CD4-positive, alpha-beta memory T cell (primary cell): ENCODE measurements at places on chromosomes 12 and 14.

DNA sequence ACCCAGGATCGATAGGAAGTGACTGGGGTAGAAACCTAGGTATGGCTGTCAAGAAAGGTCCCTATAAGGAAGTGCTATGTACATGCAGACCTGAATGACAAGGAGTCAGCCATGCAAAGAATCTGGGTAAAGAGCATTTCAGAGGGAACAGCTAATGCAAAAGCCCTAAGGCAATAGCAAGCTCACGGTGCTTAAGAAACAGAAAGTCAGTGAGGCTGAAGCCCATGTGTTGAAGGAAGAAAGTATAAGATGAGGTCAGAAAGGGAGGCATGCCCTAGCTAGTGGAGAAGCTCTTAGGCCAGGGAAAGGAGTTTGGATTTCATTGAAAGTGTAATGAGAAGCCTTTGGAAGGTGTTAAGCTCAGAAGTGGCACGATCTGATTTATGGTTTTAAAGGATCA, 6.0 kb upstream of the ADCY6 start:
- peaks cover 5% of the 10 kb centered on the region for H3K27me3 ChIP-seq
- no peak for DNase-seq
- H3K36me3 ChIP-seq = no peaks in the 10 kb centered on the region
- no peak overlapping the region for H3K27ac ChIP-seq
- H3K4me3 ChIP-seq = no peak overlapping the region

DNA sequence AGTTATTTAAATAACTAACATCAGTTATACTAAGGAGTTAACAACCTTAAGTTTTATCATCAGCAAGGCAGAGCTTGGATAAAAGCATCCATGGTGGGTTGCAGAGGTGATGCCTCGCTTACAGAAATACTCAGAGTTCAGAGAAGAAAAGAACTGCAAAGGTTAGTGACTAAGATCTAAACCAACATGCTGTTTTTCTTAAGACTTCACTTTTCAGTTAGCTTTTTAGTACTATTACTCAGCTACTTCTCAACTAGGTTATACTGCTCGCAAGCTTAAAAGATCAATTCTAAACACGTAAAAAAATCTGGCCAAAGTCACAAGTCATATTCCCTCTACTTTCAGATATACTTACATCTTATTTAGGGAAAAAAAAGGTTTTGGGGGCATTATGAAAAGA, 2.8 kb downstream of the PPP1CC start:
- H3K36me3 ChIP-seq = peaks cover 4% of the 10 kb centered on the region
- peaks cover 63% of the 10 kb centered on the region for H3K4me1 ChIP-seq
- no peaks in the 10 kb centered on the region for H3K27me3 ChIP-seq
- no peak overlapping the region for H3K4me3 ChIP-seq

GRCh38 chr14:34619471-34619870, 10.5 kb downstream of the SNX6 start:
- peaks cover 31% of the 10 kb centered on the region for H3K4me1 ChIP-seq
- no peak overlapping the region for H3K4me3 ChIP-seq
- peaks cover 20% of the 10 kb centered on the region for H3K36me3 ChIP-seq
- no peak for DNase-seq
- H3K27ac ChIP-seq = no peak overlapping the region

GRCh38 chr14:51365241-51365965, 125.4 kb downstream of the TMX1 start:
- no peaks in the 10 kb centered on the region for H3K36me3 ChIP-seq
- no peak for DNase-seq
- no peaks in the 10 kb centered on the region for H3K4me1 ChIP-seq
- H3K4me3 ChIP-seq = no peak overlapping the region

DNA sequence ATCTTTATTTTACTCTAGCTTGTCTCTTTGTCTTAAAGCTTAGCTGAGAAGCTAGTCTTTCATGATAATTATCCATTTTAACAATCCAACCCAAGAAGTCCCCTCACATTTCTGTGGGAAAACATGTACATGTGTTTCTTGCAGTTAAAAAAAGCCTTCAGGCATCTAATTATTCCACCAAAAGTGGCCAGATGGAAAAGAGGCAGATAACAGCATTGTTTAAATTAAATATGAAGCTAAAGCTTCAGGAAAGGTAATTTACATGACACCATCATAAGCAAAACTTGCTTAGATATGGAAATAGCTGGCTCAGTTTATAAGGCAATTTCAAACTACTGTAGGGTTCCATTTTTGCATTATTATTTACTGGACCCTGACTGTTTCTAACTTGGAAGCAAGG, 175.4 kb downstream of the UNC79 start:
- H3K4me3 ChIP-seq = no peak overlapping the region
- H3K27me3 ChIP-seq = no peaks in the 10 kb centered on the region
- H3K36me3 ChIP-seq = no peaks in the 10 kb centered on the region
- no peak overlapping the region for H3K27ac ChIP-seq
- DNase-seq = no peak

- peaks cover 6% of the 10 kb centered on the region for H3K36me3 ChIP-seq
- H3K27ac ChIP-seq = peak overlapping the region; percentile 59
- no peak overlapping the region for H3K4me3 ChIP-seq
- H3K4me1 ChIP-seq = peaks cover 92% of the 10 kb centered on the region
Measured at GRCh38 chr14:64510825-64511671, 6.5 kb downstream of the ZBTB1 start.

GRCh38 chr14:69468949-69469348, 15.6 kb upstream of the PLEKHD1 start:
- H3K27me3 ChIP-seq = no peaks in the 10 kb centered on the region
- no peaks in the 10 kb centered on the region for H3K4me1 ChIP-seq
- DNase-seq = no peak
- no peaks in the 10 kb centered on the region for H3K36me3 ChIP-seq
- H3K4me3 ChIP-seq = no peak overlapping the region
- H3K27ac ChIP-seq = no peak overlapping the region

DNA sequence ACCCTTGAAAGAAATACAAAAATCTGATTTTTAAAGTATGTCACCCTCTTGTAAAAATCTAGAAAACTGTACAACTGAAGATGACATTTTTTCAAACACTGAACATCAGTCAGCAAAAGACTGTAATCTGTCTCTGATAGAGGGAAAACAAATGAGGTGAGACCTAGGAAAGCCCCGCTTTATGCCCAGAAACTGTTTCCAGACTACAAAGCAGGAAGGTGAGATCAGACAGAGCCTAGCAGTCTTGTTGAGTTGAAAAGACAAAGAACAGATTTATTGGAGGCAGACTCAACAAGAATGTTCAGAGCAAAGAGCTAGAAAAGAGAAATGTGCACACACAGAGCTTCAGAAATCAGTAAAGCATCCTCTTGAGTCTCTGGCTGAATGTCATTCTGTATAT, 873.6 kb downstream of the LRFN5 start:
- no peaks in the 10 kb centered on the region for H3K4me1 ChIP-seq
- H3K4me3 ChIP-seq = no peak overlapping the region
- H3K27me3 ChIP-seq = no peaks in the 10 kb centered on the region

- no peaks in the 10 kb centered on the region for H3K27me3 ChIP-seq
- no peaks in the 10 kb centered on the region for H3K36me3 ChIP-seq
- H3K4me1 ChIP-seq = peaks cover 16% of the 10 kb centered on the region
- H3K27ac ChIP-seq = peak within 1 kb of the TSS; percentile 47
Measured at GRCh38 chr12:47773062-47773857, at the start of gene SLC48A1. Gene SLC48A1 (plus strand): TSS chr12:47773238. CDS start chr12:47773305, 67 bp downstream.

- DNase-seq = no peak
- no peaks in the 10 kb centered on the region for H3K36me3 ChIP-seq
- H3K27ac ChIP-seq = no peak overlapping the region
- no peaks in the 10 kb centered on the region for H3K27me3 ChIP-seq
Measured at GRCh38 chr14:73662487-73662943, 17.7 kb downstream of the DNAL1 start.

GRCh38 chr14:104434214-104435076, 145.1 kb upstream of the C14orf180 start:
- H3K27ac ChIP-seq = no peak overlapping the region
- no peak for DNase-seq
- H3K36me3 ChIP-seq = no peaks in the 10 kb centered on the region
- no peaks in the 10 kb centered on the region for H3K4me1 ChIP-seq
- no peaks in the 10 kb centered on the region for H3K27me3 ChIP-seq

DNA sequence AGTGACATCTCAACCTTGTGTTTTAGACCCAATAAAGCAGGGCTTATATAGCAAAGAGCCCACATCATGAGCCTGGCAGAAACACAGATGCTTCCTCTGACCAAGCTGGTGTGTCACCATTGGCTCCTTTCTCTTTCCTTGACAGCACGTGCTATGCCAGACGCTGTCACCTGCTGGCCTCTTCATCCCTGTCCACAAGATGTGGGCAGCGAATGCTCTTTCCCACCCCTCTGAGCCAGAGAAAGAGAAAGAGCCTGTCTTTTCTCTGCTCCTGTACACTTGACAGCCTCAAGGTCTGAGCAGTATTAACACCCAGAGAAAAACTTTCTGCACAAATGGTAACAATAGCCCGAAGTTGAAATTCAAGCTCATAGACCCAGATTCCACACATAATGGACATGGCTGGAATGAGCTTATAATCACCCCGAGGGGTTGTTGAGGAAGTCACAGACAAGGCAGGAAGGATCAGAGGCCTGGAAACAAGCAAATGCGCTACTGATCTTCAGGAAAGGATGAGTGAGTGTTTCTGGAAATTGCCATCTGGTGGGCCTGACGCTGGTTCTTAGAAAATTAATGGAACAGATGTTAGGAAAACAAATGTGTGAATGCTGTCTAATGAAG, 8.9 kb downstream of the TGFB3 start:
- H3K27ac ChIP-seq = no peak overlapping the region
- no peak overlapping the region for H3K4me3 ChIP-seq
- H3K36me3 ChIP-seq = no peaks in the 10 kb centered on the region
- DNase-seq = no peak
- peaks cover under 1% of the 10 kb centered on the region for H3K4me1 ChIP-seq

DNA sequence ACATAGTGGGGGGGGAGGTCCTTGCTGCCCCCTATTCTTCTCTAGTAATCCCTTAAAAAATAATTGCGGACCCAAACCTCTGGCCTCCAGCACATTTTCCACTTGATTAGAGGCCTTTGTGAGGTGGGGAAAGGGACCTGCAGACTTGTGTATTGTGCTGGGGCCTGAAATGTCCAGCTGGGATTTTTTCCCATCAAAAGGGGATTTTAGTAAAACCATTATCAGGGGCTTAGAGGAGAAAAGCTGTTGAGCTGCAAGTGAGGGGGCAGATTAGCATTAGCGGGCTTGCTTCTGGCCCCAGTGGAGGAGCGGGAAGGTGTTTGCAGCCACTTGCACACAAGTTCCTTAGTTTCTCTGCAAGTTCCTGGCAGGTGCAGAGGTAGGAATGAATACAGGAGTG, 13.9 kb downstream of the FBXL14 start:
- no peak overlapping the region for H3K4me3 ChIP-seq
- no peak overlapping the region for H3K27ac ChIP-seq
- H3K4me1 ChIP-seq = peaks cover 7% of the 10 kb centered on the region

- H3K4me1 ChIP-seq = no peaks in the 10 kb centered on the region
- no peak overlapping the region for H3K27ac ChIP-seq
- H3K27me3 ChIP-seq = no peaks in the 10 kb centered on the region
- DNase-seq = peak; percentile 38
- H3K4me3 ChIP-seq = no peak overlapping the region
- no peaks in the 10 kb centered on the region for H3K36me3 ChIP-seq
Measured at GRCh38 chr12:59808317-59808910, 212.6 kb downstream of the SLC16A7 start.

DNA sequence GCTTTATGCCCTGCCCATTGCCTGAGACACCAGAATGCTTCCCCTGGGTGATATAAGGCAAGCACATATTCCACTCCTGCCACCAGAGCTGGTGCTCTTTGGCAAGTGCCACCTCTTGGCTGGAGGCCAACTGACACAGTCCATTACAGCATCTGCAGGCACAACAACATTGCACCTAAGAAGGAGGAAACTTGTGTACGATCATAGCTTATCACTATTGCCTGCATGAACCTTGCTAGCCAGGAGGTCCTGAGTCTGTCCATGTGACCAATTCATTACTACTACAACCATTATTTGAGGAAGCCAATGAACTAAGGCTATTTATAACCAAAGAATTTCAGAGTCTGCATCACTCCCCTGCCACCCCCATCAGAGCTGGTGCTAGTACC, 119.8 kb upstream of the SCAF11 start:
- no peak overlapping the region for H3K27ac ChIP-seq
- H3K36me3 ChIP-seq = no peaks in the 10 kb centered on the region
- no peaks in the 10 kb centered on the region for H3K27me3 ChIP-seq
- no peaks in the 10 kb centered on the region for H3K4me1 ChIP-seq

GRCh38 chr12:109276160-109276559, 32.9 kb downstream of the FOXN4 start:
- no peaks in the 10 kb centered on the region for H3K27me3 ChIP-seq
- H3K27ac ChIP-seq = no peak overlapping the region
- DNase-seq = no peak
- H3K4me3 ChIP-seq = no peak overlapping the region
